ENCODE measurements at places on chromosomes 1 and 21.

DNA sequence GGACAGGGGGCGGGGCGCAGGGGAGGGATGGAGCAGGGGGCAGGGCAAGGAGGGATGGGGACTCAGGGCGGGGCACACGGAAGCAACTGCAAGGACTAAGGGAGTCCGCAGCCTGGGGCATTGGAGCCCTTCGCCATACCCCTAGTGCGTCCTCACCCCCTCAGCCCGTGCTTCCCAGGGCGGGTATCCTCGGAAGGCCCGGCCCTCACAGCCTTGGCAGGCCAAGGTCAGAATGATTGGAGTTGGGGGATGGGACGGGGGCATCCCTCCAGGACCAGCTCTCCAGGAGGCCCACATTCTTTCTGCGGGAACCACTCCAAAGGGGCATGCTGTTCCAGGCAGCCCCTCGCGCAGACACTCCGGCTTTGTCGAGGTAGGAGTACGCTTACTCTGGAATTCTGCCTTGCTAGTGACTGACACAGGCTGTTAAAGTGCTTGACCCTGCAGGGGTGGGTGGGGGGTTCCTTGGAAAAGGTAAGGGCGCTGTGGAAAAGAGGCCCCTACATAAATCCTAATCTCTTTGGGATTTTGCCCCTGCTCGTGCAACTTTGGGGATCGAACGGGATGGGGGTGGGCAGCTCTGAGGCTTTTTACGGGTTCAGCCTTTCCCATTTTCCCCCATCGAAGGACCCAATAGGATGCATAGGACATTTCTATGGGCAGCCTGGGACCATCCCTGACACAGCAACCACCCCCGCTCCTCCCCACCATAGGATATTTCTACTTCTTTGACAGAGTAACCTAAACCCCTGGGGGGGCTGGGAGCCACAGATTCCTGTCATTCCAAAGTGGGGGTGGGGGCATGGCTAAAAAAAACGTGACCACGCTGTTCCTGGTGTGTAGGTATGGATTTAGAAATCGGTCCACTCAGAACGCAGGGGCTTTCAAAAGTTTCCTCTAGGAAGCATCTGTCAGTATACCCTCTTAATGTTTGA lies 738 bp upstream of the TRIM11 start:
- H3K27me3 ChIP-seq, result peaks cover 6% of the 10 kb centered on the region
- DNase-seq, result no peak
- peaks cover 34% of the 10 kb centered on the region for H3K36me3 ChIP-seq

DNA sequence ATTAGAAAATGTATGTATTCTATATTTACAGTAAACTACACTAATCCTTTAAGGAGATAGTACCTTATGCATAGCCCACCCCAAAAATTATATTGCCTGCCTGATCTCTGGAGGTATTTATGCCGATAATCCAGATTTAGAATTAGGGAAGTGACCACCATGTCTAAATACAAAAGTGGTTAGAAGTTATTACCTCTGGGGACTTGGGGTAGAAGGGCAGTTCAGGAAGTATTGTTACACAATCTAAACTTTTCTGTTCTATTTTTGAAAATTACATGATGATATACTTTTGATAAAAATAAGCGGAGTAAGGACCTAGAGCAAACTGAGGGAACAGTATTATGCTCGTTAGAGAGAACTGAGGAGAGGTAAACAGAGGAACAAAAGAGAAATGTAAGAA lies 90.5 kb upstream of the ZP4 start:
- no peaks in the 10 kb centered on the region for H3K27me3 ChIP-seq
- H3K4me1 ChIP-seq, result no peaks in the 10 kb centered on the region
- H3K4me3 ChIP-seq, result no peak overlapping the region
- no peak for DNase-seq
- no peak overlapping the region for H3K27ac ChIP-seq
- no peaks in the 10 kb centered on the region for H3K36me3 ChIP-seq

DNA sequence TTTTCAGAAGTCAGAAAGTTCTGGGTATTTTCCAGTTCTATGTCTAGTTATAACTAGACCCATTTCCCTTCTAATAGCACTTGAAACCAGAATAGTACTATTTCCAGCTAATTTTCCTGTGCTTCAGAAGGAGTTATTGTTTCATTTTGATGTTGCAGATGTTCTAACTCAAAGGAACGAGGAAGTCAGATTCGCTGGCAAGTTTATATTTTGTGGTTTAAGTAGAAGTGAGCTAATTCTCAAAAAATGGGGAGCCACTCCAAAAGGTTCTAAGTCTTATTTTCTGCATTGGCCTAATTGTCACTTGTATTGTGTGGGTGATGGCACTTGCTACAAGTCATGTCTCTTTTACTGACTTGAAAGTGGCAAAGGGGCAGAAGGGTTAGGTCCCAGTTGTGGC lies 18.1 kb downstream of the CCDC185 start:
- H3K4me3 ChIP-seq, result no peak overlapping the region
- DNase-seq, result no peak
- no peak overlapping the region for H3K27ac ChIP-seq
- H3K4me1 ChIP-seq, result no peaks in the 10 kb centered on the region

DNA sequence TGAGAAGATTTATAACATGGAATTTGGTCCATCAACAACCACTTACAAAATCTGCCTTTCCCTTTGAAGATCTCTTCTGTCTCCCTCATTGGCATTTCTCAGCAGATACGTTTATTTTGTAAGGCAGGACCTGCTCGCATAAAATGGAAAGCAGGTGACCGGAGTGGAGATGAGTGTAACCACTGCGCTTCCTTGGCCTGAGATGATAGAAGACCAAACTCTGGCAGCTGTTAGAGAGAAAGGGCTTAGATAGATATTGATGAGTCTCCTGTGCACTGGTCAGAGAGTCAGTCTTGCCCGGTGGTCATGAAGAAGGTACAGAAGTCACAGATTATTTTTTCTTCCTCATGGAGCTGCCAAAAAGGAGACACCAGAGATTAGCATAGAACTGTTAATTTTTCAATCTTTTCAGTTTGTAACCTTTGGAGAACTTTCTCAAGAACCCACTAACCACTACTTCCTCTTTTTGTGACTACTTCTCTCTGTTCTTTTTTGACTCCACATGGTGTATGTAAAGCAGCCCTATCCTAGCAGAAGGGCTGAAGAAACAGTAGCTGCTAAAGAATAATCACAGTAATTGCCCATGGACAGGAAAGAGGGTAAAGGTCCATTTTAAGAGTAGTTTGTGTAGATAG lies 47.6 kb downstream of the FCRL3 start:
- H3K4me1 ChIP-seq, result peaks cover 3% of the 10 kb centered on the region
- H3K27ac ChIP-seq, result no peak overlapping the region
- H3K4me3 ChIP-seq, result no peak overlapping the region
- H3K27me3 ChIP-seq, result peaks cover 8% of the 10 kb centered on the region
- H3K36me3 ChIP-seq, result no peaks in the 10 kb centered on the region
- DNase-seq, result no peak

GRCh38 chr1:81596341-81596740 lies 204.4 kb upstream of the ADGRL2 start:
- no peaks in the 10 kb centered on the region for H3K4me1 ChIP-seq
- H3K36me3 ChIP-seq, result no peaks in the 10 kb centered on the region
- H3K27me3 ChIP-seq, result no peaks in the 10 kb centered on the region
- no peak overlapping the region for H3K27ac ChIP-seq
- no peak overlapping the region for H3K4me3 ChIP-seq

- DNase-seq, result no peak
- H3K36me3 ChIP-seq, result no peaks in the 10 kb centered on the region
- H3K27me3 ChIP-seq, result no peaks in the 10 kb centered on the region
- no peak overlapping the region for H3K4me3 ChIP-seq
- H3K27ac ChIP-seq, result no peak overlapping the region
- no peaks in the 10 kb centered on the region for H3K4me1 ChIP-seq
Measured at GRCh38 chr1:55650444-55650843, 435.3 kb upstream of the USP24 start.

GRCh38 chr1:159468321-159468720 lies 28.8 kb downstream of the OR10J1 start:
- no peak for DNase-seq
- no peaks in the 10 kb centered on the region for H3K4me1 ChIP-seq
- no peaks in the 10 kb centered on the region for H3K36me3 ChIP-seq
- no peak overlapping the region for H3K27ac ChIP-seq
- no peaks in the 10 kb centered on the region for H3K27me3 ChIP-seq

Data from activated naive CD4-positive, alpha-beta T cell treated with anti-CD3 and anti-CD28 coated beads, Interleukin-2, amount 10 ng/mL, durations not matched to agents 7 days and 5 days (primary cell).